Osteoblast (primary cell): ENCODE measurements at places on chromosomes 16 and 17. TPM values are rescaled to one million over a fixed set of nuclear protein-coding genes. Genes with fewer than 3 reads are reported as not detected.
A peak's percentile ranks its signal among the peaks of the same experiment; 100 is the strongest.

- H3K27ac ChIP-seq, result no peak overlapping the region
- H3K36me3 ChIP-seq, result no peaks in the 10 kb centered on the region
Measured at GRCh38 chr17:64117981-64118979, 11.7 kb downstream of the ERN1 start.

DNA sequence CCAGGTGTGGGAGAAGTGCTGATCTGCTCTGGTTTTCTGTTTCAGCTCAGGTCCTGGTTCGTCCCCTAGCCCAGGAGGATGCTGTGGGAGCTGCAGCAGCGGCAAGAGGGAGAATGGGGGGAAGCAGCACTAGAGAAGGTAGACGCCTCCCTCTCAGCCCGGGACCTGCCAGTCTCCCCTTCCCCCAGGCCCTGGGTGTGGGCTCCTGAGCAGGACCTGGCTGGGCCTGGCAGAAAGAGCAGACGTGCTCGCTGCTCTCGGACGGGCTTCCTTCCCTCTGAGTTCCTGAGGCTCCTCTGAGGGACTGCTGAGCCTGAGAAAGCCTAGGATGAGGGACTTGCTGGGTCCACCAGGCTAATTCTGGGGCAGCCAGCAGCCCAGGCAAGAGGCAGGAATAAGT, 3.1 kb downstream of the PRCD start:
- peaks cover 14% of the 10 kb centered on the region for H3K27me3 ChIP-seq
- no peak overlapping the region for H3K4me3 ChIP-seq
- peak; percentile 31 for DNase-seq
- H3K36me3 ChIP-seq, result no peaks in the 10 kb centered on the region

DNA sequence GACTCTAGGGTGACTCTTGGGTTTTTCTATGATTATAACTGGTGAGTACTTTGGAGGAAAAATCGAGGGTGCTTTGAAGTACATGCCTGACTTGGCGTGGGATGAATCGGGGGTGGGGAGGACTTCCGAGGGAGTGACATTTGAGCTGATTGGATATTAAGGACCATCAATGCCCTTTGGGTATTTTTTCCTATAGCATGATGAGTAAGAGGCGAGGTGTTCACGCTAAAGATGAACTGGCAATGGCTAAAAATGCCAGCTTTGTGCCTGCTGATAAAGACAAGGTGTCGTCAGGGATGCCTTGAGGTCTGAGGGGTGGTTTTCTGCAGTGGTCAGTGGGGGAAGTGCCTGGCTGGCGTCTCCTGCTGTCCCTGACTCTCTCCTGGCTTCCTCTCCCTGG, 25.3 kb downstream of the USP43 start:
- no peak overlapping the region for H3K4me3 ChIP-seq
- DNase-seq, result no peak
- H3K27ac ChIP-seq, result no peak overlapping the region

The CDK3 gene
- 0.72 and 0.88 TPM in 2 replicates for total RNA-seq

DNA sequence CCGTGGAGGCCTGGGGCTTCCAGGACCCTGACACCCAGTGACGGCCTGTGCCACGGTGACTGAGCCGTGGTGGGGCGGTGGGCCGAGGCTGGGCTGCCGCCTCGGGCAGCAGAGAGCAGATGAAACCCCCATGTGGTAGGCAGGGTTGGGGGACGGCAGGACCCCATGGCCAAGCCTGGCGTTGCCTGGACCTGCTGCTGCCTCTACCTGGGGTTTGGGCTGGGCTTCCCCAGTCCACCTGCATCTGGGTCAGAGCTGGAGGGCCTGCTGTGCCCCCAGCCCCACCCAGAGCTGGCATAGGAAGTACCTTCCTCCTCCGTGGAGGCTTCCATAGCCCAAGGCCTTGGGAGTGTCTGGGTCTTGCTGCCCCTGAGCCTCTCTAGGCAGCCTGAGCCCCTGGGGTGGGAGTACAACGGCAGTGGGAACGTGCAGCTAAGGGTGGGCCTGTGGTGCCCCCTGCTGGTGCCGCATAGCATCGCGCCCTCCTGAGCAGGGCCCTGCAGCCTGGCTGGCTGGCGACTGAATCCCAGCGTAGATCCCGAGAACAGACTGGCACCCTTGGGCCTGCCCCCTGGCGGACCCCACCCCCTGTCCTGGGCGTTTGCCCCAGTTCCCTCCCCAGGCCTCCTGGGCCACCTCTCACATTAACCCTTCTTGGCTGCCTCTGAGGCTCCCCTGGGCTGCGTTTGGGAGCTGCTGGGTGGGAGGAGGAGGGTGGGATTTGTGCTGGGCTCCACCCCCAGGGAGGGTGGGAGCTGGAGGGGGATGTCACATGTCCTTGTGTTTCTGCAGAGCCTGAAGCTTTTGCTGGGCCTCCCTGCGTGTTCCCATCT, 12.6 kb upstream of the ATP6V0C start:
- H3K4me3 ChIP-seq, result no peak overlapping the region
- DNase-seq, result peak; percentile 98
- no peaks in the 10 kb centered on the region for H3K27me3 ChIP-seq

The PDILT gene
- not detected in 2 replicates for total RNA-seq

The RPRML gene
- not detected in 2 replicates for total RNA-seq

DNA sequence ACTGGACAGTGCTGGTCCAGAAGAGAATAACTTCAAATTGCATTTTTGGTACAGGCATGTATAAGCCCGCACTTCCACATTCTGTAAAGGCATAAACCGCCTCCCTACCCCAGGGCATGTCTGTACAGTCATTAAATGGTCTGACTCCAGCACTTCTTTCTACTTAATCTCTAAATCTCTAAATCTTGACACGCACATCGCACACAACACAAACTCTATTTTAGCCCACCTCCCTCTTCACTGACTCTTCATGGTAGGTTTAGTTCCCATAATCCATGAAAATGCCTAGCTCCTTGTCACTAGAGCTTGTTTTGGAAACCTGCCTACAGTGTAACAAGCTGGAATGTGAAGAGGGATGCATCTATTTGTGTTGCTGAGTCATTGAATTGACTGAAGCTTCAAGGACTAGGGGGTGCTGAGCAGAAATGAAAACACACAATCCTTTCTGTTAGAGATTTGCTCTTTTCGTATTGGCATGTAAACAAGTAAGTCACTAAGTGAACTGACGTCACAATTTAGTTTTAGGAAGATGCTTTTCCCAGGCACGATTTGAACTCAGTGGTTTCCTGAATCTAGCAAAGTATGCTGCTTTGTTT, 1.6 kb upstream of the DUSP14 start:
- DNase-seq, result peak; percentile 99
- H3K27ac ChIP-seq, result peak overlapping the region; percentile 99
- peak overlapping the region; percentile 87 for H3K4me3 ChIP-seq
- H3K36me3 ChIP-seq, result no peaks in the 10 kb centered on the region
- H3K4me1 ChIP-seq, result peaks cover 58% of the 10 kb centered on the region

GRCh38 chr17:28577466-28577824, 750 bp upstream of the ALDOC start:
- H3K4me3 ChIP-seq, result no peak overlapping the region
- peaks cover 12% of the 10 kb centered on the region for H3K4me1 ChIP-seq
- no peak for DNase-seq

- no peak for DNase-seq
- no peak overlapping the region for H3K27ac ChIP-seq
- H3K36me3 ChIP-seq, result no peaks in the 10 kb centered on the region
- no peak overlapping the region for H3K4me3 ChIP-seq
- no peaks in the 10 kb centered on the region for H3K27me3 ChIP-seq
- no peaks in the 10 kb centered on the region for H3K4me1 ChIP-seq
Measured at GRCh38 chr16:35308674-35309073, 1849.3 kb downstream of the TP53TG3F start.

DNA sequence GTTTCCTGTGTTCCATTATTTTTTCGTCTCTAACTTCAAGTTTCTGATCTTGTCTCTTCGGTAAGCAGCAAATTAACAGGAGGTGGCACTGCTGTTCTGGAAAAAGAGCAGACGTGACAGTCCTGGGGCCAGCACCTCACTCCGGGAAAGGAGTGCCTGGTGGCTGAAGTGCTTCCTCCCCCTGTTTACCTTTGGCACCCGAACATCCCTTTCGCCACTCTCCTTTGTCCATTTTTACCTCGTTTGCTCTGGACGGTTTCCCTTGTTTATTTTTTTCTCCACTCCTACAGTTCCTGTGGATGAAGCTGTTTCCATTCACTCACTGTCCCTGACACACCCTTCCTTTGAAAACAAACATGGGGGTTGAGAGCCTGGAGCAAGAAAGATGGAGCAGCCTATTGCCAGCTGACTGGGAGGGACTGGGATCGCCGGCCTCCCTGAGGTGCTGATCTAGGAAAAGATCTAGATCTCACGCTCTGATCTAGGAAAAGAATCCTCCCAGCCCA, 12.6 kb downstream of the SAP30BP start:
- peaks cover 24% of the 10 kb centered on the region for H3K36me3 ChIP-seq
- H3K27me3 ChIP-seq, result no peaks in the 10 kb centered on the region
- DNase-seq, result no peak
- H3K4me3 ChIP-seq, result no peak overlapping the region
- peaks cover 39% of the 10 kb centered on the region for H3K4me1 ChIP-seq
- no peak overlapping the region for H3K27ac ChIP-seq

The SALL1 gene
- total RNA-seq, result under 0.01 TPM in 2 replicates

The NPIPA2 gene
- 0.72 TPM in 1 of 2 replicates, not detected in the other for total RNA-seq
